Activated naive CD4-positive, alpha-beta T cell (primary cell): ENCODE measurements at places on chromosomes 6 and 20.

- no peak for DNase-seq
Observed at GRCh38 chr6:83354747-83355146, 76.1 kb downstream of the ME1 start.

GRCh38 chr6:20099156-20099555, 113.1 kb downstream of the MBOAT1 start:
- no peak for DNase-seq

DNA sequence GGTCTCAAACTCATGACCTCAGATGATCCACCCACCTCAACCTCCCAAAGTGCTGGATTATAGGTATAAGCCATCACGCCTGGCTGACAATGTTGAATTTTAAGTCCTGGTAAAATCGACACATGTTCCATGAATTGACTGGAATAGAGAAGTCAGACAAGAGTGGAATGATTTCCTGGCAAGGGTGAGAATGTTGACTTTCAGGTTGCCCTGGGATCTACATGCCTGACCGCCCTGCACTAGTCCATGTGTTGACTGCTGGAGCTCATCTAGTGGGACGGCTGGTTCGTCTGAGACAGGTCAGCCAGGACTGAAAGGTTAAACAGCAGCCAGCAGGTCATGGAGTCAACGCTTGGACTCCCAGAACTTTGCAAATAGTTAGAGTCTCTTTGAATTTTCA, 88.8 kb downstream of the SASH1 start:
- no peak for DNase-seq

- no peak for DNase-seq
Observed at GRCh38 chr6:105193647-105194046, 13.8 kb upstream of the POPDC3 start.

- DNase-seq: no peak
Observed at GRCh38 chr6:89500611-89501010, 67.7 kb downstream of the ANKRD6 start.

GRCh38 chr20:18428490-18429173, 38.2 kb downstream of the DZANK1 start:
- no peak for DNase-seq

DNA sequence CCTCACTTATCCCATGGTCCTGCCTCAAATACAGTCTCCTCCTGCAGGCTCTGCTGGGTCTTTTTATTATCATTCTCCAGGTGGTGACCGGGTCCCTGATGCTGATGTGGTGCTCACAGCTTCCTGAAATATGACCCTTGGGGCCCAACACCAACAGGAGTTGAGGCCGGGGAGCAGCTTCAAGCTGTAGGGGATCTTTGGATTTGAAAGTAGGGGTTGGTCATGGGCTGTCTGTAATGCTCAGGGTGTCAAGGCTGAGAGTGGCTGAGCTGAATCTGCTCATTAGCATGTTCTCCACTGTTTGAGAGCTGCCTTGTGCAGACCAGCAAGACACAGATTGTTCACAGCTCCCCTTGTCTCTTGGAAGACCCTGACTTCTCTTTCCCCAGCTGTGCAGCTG, 35.5 kb downstream of the HLA-F start:
- DNase-seq: no peak

DNA sequence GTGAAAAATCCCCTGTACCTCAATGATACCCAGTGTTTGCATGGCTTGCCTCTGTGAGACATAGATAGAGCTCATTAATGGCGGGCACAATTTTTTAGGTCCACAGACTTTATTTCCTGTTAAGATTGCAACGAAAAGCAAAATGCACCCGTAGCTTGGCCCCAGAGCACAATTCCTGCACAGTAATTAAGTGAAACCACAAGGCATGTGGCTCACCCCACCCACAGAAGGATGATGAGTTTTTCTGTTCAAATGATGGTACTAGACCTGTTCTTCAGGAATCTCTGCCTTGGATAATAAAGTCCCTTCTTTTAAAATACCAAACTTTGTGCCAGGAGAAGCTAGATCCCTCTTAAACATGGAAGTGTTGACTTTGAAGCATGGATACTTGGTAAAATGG, 738.1 kb downstream of the QKI start:
- no peak for DNase-seq

DNA sequence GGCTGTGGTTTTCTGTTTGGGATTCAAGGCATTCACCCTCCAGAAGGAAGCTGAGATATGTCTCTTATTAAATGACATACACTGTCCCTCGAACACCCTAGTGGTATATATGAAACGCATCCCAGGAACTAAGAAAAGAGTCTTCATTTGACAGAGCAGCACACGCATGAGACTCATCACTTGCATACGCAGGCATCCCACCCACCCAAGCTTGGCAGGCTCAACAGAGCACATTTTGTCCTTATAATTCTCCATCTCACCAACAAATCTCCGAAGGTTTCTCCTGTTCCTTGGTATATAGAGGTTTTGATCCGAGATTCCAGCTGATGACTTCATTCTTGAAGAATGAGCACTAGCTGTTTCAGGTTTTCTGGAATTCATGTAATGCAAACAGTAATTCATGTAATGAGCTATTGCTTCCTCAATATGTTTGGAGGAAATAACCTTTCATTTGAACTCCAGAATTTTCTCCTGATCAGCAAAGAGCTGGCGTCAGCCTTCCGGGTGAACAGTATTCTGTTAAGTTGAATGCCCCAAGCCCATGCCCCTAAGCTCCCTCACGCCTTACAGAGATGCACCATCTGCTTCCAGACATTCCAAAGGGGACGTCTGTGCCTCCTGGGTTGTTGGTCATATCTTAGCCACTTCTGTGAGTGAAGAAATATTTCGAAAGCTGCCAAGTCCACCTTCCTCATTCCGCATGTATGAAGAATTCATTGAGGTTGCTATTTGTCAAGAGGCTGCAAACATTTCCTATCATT, 66.0 kb upstream of the CDH4 start:
- DNase-seq: no peak

DNA sequence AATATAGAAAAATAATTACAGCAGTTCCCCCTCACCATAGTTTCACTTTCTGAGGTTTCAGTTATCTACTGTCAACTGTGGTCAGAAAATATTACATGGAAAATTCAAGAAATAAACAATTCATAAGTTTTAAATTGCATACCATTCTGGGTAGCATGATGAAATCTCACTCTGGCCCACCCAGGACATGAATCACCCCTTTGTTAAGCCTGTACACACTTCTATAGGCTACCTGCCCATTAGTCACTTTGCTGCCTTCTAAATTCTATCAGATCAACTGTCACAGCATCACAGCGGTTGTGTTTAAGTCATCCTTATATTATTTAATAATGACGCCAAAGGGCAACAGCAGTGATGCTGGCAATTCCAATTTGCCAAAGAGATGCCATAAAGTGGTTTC, 140.3 kb upstream of the RUNX2 start:
- DNase-seq: no peak

GRCh38 chr20:37468886-37469285, 52.2 kb upstream of the NNAT start:
- DNase-seq: no peak

DNA sequence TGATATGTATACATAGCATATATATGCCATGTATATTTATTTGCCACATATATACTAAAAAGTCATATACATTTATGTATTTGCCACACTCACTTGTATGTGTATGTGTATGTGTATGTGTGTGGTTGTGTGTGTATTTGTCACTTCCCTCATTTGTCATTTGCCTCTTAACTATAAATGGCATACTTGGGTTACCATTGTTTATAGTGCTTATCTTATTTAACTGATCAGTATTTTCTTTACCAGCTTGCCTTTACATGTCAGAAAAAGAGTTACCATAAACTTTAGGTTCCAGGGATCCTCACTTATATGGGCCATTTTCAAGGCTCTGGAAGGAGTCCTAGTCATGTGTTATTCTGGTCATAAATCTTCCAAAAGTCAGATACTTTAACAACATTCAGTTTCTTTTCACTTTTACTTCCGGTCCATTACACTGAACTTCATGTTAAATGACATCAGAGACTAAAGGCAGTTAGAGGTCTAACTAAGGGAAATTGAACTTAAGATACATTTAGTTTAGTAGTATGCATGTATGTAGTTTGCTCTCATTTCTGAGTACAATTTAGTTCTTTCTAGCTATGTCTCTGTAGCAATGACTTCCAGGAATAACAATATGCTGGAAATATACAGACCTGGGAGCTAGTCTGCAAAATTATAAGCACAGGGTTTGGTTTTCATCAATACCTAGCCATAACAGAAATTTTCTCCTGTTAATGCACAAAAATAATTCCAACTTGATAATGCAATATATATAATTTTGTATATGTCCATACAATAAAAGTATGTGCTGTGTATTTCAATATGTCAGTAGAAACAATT, 33.7 kb upstream of the HIVEP1 start:
- DNase-seq: no peak

DNA sequence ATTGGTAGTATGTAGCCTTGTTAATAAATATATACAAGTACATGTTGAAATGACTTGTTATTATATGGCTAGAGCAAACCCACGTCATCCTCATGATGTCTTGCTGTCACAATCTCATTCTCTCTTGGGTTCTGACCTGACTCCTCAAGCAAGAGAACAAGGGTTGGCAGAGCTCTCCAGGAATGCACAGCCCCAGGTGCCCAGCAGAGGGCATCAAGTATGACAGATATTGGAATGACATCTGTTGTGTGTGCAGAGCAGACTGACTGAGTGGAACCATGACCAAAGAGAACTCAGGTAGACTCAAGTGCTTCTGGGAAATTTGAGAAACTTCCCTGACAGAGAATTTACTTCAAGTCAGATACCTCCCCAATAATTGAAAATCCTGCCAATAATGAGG, 90.6 kb downstream of the PAX1 start:
- DNase-seq: no peak

DNA sequence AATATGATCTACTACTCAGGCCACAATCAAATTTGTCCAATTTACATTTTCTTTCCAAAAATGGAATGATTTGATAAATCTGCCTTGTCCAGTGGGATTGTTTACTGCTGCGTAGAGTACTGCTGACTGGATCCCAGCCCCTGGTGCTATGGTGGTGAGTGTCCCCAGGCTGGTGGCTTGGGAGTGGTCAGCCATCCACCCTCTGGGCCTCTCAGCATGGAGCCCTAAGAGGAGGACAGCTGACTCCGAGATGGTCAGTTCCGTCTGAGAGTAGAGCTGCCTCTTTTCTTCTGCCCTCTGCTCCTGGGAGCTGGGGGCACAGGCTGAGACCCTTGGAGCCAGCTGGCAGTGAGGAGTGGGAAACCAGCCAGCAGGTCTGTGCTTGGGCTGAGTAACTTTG, 22.7 kb downstream of the PRDM13 start:
- no peak for DNase-seq

- no peak for DNase-seq
Observed at GRCh38 chr6:44116641-44117382, 10.4 kb downstream of the MRPL14 start.
